Activated CD8-positive, alpha-beta T cell treated with anti-CD3 and anti-CD28 coated beads, Interleukin-2, amount 10 ng/mL, durations not matched to agents 7 days and 5 days (primary cell): ENCODE measurements at places on chromosomes 11 and 22. TPM values are rescaled to one million over a fixed set of nuclear protein-coding genes. Genes with fewer than 3 reads are reported as not detected.

Gene KIF18A
- 35.4 TPM for total RNA-seq

Gene ADM2
- 4.1 TPM for total RNA-seq

Gene MUC6
- not detected for total RNA-seq

Gene RHOD
- not detected for total RNA-seq

Gene MMP12
- not detected for total RNA-seq

Gene RFPL3
- total RNA-seq, result not detected

GRCh38 chr11:92268546-92268945 lies 43.9 kb downstream of the FAT3 start:
- no peak for DNase-seq

- DNase-seq, result no peak
These were observed 17.6 kb downstream of the NCAPD3 start for GRCh38 chr11:134206185-134206584.

GRCh38 chr11:67317888-67318555 lies 14.7 kb downstream of the SSH3 start:
- DNase-seq, result peak; percentile 36

DNA sequence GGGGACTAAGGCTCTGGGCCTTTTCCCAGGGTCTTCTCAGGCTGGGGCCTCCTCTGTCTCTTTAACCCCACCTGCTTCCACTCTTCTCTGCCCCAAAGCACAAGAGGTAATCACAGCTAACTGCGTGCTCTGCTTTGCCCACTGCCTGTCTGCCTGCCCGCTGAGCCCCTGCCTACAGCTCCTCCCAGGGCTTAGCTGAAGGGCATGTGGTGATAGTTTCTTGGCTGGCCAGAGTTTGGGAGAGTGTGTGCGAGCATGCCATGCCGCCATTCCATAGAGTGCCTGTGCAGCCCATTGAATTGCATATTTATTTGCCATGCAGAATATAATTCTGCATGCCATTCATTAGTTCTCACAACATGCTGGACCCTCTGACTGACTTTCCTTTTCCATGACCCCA lies 32.5 kb downstream of the PHLDB1 start:
- DNase-seq, result no peak

- no peak for DNase-seq
These were observed 127.8 kb upstream of the ANO3 start for GRCh38 chr11:26204101-26204500.

DNA sequence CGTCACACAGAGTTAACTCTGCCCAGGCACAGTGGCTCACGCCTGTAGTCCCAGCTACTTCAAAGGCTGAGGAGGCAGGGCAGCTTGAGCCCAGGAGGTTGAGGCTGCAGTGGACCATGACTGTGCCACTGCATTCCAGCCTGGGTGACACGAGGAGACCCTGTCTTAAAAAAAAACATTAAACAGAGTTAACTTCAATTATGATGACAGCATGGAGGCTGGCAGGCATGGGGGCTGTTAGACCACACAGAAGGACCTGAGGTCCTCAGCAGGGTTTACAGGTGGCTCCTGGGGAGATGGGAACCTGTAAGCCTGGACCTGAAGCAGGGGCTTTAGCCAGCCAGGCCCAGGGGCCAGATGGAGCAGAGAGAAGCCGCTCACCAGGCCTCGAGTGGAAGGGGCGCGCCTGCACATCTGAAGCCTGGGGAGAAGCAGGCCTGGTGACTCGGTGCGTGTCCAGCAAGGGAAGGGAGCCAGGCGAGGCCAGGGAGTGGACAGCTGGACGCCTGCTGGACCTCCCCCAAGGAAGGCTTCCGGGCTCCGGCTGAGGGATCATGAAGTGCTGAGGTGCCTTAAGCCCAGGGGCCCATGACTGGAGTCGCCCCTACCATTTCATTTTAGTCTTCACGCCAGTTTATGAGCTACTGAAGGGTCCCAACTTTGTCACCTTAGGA lies 25.3 kb downstream of the RPUSD4 start:
- DNase-seq, result no peak

DNA sequence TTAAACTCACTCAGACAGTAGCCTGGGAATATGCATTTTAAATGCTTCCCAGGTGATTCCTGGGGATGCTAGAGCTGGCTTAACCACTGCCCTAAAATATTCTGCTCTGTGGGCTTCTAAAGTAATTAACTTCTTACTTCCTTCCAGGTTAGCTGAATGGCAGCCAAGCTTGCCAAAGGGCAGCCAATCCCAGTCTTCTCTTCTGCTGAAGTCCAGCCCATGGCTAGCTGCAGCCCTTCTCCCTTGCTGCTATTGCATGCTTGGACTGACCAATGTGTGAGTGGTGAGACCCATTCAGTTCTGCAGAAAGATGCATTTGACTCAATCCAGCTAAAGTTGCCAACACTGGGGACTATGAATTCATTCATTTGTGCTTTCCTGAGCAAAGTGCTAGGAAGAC lies 411.9 kb downstream of the SOX6 start:
- no peak for DNase-seq

- no peak for DNase-seq
These were observed 64.5 kb downstream of the BRD1 start for GRCh38 chr22:49763138-49763537.

DNA sequence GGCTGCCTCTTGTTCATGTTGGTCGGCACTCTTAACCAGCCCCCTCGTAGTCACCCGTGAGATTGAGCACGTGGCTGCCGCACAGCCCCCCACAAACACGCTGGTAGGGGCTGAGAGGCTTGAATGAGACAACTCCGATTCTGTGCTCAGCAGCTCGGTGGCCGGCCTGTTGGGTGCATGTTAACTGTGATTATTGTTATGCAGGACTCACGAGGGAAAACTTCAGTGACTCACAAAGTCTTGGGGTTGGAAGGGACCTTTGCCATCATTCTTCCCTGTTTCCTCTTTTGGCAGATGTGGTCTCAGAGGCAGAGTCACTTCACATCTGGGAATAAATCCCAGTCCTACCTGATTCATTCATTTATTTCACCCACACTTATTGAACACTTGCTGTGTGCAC lies 75.2 kb downstream of the ADAMTS15 start:
- no peak for DNase-seq

GRCh38 chr11:451738-452137 lies 1.7 kb downstream of the PTDSS2 start:
- DNase-seq, result no peak

DNA sequence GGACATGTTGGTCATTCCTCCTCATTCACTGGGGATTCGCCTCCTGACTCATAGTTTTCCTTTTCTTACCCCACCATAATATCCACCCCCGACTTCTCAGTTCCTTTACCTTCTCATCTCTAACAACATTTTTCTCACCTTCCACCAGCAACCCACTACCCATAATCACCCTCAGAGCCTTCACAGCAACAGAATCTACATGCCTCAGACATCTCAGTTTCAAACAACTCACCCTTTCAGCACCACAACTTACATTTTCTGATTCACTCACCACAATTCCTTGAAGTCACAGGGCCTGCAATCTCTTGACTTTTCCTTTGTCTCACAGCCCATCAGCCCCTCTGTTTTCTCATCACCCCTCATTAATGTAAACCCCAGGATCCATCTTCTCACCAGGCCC lies 2.3 kb upstream of the MTNR1B start:
- no peak for DNase-seq

- DNase-seq, result no peak
These were observed 1130.4 kb downstream of the LRRC4C start for GRCh38 chr11:40328890-40329614.

- DNase-seq, result no peak
These were observed 32.9 kb upstream of the TECTA start for GRCh38 chr11:121067962-121068647.
